NCI-H1092 treated with DMSO at 0.1 percent for 48 hours (cell line): ENCODE measurements at places on chromosomes 1 and 21.
A peak's percentile ranks its signal among the peaks of the same experiment; 100 is the strongest.

DNA sequence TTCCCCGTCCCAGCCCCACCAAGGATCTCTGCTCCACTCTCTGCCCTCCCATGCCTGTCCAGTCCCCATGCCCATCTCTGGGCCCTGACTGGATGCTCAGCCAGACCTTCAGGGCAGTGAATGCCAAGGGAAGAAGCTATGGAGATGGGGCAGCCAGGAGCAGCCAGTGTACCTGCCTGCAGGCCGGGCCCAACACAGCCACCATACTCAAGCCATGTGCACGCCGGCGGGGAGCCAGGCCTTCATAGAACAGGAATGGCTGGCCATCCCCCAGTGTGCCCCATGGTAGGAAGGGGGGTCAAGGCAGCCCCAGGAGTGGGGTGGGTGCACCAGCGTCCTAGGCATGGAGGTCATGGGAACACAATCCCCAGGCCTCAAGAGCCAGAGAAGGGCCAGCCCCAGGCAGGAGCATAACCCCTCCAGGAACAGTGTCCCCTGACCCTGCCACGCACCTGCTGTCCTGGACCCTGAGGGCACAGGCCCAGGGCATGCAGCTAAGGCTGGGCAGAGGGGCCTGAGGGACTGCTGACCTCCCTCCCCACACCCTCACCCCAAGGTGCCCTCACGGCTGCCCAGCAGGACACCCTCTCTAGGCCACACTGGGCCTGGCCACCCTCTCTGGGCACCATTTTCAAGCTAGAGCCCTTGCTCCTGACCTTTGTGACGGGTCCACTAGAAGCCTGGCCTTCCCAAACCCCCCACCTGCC, 20.3 kb upstream of the ARF1 start:
- DNase-seq = no peak

DNA sequence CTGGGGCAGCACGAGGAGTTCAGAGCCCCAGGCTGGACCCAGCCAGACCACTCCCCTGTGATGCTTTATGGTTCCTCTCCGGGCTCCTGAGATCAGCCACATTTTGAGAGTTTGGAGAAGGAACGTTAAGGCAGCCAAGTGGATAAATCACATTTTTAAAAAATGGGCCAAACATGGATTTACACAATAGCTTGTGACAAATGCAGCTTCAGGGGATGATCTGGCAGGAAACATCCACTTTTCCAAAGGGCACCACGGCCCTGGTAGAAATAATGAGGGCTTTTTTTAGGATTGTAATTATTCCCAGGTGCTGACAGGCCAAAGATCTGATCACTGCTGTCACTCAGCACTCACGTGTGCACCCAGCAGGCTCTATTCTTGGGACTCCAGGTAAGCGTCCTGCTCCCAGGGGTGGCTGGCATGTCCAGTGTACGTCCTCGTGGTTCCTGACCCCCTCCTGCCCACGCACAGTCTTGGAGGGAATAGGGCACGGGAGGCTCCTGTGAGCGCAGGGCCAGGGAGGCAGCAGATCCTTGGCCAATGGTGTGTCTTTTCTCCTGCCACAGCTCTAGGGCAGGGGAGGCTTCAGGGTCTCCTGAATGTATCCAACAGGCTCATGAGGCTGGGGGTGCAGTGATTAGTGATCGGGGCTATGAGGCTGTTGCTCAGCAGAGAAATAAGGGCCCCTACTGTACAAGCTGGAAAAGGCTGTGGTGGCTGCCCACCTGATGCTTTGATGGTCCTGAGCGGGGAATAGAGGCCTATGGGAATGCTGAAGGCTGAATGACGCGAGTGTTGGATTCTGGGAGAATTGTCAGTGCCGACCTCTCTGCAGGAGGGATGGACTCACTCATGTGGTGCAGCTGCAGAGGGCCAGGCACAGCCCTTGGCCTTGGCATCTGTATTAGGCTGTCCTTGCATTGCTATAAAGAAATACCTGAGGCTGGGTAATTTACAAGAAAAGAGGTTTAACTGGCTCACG, 415.7 kb downstream of the PTPRU start:
- DNase-seq = no peak

DNA sequence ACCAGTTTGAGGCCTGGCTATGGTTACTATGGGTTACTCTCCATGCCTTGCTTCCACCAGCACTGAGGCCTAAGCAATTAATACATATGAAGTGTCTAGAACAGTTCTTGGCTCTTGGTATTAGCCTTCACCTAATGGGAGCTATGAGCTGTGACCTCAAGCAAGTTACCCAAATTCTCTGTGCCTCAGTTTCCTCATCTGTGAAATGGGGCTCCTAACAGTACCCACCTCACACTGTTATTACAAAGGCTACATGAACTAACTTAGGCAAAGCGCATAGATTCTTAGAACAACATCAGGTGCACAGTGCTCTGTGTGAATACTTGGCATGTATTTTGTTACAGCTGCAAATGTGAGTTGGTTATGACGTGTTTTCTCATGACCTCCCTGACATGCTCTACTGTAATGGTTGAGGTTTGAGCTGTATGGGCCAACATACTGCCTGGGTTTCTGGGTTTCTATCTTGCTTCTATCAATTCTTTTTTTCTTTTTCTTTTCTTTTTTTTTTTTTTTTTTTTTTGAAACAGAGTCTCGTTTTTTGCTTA, 26.5 kb downstream of the CDCP2 start:
- no peak for DNase-seq

GRCh38 chr1:13618483-13618882, 34.9 kb downstream of the PDPN start:
- DNase-seq = no peak

GRCh38 chr1:215426101-215426500, 141.0 kb upstream of the KCTD3 start:
- no peak for DNase-seq

GRCh38 chr21:20270365-20271055, 727.7 kb upstream of the NCAM2 start:
- DNase-seq = no peak

GRCh38 chr1:37415611-37416244, 58.7 kb upstream of the ZC3H12A start:
- no peak for DNase-seq

DNA sequence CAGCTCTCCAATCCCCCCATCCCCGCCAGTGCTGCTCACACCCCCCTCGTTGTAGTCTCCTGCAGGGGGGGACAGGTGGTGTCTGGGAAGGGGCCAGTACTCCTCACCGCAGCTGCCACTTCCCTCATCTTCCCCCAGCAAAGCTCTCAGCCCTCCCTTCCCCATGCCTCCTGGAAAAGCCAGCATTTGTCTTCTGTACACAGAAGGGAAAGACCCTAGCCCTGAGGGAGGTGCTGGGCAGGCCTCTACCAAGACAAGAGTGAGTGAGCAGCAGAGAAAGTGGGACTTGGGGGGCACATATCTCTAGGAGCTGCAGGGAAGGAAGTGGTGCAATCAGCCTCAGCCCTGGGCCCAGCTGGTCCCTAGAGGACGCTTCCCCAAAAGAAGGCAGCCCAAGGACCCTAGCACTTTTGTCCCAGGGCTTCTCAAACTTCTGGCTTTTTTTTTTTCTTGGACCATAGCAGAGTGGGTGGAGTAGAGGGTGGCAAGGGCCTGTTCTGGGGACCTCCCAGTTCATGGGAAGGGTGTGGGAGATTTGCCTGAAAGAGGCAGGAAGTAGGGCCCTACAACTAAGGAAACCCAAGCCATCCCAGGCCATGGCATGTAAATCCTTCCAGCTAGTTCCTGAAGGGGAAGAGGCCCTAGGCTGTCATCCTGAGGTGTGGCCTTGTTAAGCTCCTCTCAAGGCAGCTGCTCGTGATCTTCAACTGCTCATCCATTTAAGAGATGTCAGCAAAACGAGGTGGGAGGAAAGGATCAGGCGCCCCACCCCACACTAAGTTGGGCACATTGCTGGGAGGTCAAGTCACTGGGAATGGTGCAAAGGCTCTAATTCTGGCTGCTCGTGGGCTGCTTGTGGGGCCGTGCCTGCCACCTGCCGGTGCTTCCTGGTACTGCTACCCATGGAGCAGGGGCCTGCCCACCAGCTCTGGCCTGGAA, 12.6 kb downstream of the ZC3H12A start:
- DNase-seq = peak; percentile 56

DNA sequence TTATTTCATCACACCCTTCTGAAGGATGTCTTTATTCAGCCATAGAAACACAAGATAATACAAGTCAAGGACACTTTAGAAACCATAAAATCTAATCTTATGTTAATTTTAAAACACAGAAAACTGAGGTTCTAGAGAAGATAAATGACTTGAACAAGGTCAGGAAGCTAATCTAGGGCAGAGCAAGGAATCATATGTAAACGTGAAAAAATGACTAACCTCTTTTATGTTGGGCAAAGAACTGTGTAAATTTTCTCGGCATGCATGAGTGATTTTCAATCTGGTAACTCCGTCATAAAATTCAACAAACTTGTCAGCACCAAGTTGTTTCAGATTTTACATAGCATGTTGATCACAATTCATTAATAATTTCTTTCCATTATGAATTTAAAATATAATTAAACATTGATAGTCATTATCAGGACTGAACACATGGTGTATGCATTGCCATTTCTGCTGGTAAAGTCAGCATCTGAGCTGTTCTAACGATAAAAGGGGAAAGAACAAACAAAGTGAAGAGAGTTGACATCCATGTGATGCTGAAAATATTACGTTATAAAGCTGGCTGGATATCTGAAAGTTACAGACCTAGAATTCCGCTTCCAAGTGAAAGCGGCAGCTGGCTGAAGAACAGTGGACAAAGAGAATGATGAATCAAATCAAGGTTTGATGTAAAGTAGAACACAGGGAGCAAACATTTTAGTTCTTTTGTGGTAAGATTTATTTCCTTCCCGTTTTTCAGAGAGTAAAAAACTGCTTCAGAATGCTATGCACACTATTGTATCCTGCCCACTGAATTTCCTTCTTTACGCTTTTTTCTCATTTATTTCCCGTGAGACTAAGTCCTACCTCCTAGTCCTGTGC, 1037.4 kb upstream of the TMPRSS15 start:
- DNase-seq = peak; percentile 57

GRCh38 chr1:94982398-94982797, 55.5 kb upstream of the CNN3 start:
- no peak for DNase-seq

DNA sequence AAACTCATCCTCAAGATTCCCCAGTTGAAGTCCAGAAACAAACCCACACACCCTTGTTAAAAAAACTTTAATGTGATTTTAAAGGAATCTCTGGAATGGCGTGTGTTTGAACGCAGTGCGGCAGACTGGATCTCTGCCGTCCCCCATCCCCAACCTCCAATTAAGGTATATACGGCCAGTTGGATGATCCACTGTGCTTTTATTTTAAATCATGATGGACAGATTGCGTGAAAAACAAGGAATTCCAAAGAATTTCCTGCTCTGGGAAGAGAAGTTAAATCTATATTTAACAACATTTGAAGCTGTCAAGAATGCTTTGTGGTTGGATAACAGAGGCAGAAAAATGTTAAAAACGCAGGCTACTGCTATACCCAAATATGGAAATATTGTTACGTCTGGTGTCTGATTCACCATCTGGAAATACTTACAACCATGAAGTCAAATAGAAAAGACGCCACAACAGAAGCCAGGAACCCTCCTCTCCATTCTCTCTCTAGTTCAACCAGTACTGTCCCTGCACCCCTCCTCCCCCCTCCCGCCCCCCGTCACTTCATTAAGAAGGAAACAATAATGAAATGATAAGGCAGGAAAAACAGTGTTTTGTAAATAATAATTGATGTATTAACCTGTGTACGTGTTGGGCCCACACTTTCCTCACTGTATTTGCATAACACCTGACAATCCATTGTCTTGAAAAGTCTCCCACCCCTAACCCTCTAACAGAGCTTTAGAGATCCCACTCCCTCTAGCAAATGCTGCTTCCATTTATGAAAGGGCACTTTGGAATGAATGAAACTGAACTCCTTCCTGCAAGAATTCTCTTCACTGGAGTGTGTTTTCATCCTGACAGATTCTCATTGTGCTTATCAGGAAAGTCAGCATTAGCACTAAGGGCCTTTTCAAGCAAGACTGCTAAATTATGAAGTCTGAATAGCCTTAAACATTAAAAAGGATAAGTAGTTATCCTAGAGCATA, 2.0 kb upstream of the CCN1 start:
- no peak for DNase-seq

- DNase-seq = no peak
Observed at GRCh38 chr1:209751627-209752231, 4.1 kb upstream of the TRAF3IP3 start.

DNA sequence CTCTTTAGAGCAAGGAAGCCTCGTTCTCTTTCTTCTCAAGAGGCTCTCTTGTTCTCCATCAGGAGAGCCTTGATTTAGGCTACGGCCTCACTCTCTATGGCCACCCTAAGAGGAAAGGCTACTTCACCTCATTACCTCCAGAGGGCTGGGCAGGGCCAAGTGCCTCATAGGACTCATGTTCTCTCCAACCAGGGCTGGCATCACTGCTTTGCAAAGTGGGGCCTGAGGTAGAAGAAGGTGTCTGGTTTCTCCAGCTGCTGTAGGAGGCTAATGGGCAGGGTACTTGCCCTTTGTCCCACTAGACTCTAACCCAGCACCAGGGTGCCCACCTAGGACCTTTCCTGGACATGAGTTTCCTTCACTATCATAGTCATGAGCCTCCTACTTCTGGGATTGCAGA, 2.1 kb upstream of the ATXN7L2 start:
- no peak for DNase-seq

- DNase-seq = no peak
Observed at GRCh38 chr21:26801498-26801897, 43.7 kb downstream of the ADAMTS1 start.

DNA sequence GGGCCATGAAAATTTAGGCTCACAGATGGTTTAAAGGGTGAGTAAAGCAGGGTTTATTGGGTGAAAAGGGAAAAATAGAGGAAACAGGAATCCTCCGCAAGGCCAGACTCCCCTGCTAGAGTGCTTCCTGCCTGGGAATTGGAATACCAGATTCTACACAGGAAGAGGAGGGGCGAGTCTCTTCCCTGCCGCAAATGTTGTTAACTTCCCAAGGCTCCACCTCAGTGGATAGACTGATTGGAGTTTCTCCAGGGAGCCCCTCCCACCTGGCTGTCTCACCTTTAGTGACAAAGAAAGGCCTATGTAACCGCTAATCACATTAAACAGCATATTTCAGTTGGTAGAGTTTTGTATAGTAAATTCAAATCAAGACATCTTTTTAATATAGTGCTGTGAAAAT, 1450.1 kb downstream of the KCNT2 start:
- no peak for DNase-seq

- peak; percentile 68 for DNase-seq
Observed at GRCh38 chr21:35829067-35829466, 231.3 kb downstream of the SETD4 start.

DNA sequence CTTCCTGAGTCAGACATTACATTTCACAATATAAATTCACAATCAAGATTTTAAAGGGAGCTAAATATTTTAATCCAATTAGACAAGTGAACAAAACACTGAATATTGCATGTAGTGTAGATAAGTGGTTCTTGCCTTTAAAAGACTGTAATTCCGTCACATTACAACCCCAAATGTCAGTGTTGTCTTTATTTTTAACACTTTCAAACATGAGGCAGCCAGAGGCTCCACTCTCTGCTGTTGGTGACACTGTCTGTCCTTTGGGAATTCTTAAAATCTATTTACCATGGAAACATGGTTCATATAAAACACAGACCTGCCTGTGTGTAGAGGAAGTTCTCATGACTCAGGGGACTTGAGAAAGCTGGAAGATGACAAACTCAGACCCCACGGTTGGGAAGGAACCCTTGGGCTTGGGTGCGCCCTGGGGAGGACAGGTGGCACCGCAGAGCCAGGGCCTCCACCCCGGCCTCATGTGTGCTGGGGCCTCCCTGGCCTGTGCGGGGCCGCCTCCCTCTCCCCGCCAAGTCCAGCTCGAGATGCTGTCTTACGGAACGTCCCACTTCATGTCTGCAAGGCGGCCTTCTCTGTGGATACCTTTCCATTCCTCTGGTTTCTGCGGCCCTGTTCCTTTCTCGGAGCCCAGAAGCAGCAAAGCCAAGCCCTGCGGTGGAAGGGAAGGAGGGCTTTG, 239.0 kb downstream of the SDCCAG8 start:
- DNase-seq = no peak

GRCh38 chr1:34235594-34235993, 58.9 kb downstream of the C1orf94 start:
- no peak for DNase-seq
